ENCODE measurements at places on chromosomes 16 and 17.
A peak's percentile ranks its signal among the peaks of the same experiment; 100 is the strongest.

GRCh38 chr17:76048711-76049110, 21.6 kb upstream of the EVPL start:
- H3K4me3 ChIP-seq, result no peak overlapping the region
- peaks cover 40% of the 10 kb centered on the region for H3K4me1 ChIP-seq
- no peaks in the 10 kb centered on the region for H3K27me3 ChIP-seq

GRCh38 chr16:27515874-27516353, 33.8 kb downstream of the GTF3C1 start:
- H3K36me3 ChIP-seq, result peaks cover 55% of the 10 kb centered on the region
- no peak overlapping the region for H3K4me3 ChIP-seq
- H3K27ac ChIP-seq, result no peak overlapping the region
- no peaks in the 10 kb centered on the region for H3K4me1 ChIP-seq
- no peak for DNase-seq

GRCh38 chr16:19230575-19230974, 55.0 kb upstream of the CLEC19A start:
- H3K27ac ChIP-seq, result no peak overlapping the region
- DNase-seq, result no peak
- H3K36me3 ChIP-seq, result peaks cover 4% of the 10 kb centered on the region
- no peaks in the 10 kb centered on the region for H3K27me3 ChIP-seq
- H3K4me1 ChIP-seq, result no peaks in the 10 kb centered on the region
- no peak overlapping the region for H3K4me3 ChIP-seq

DNA sequence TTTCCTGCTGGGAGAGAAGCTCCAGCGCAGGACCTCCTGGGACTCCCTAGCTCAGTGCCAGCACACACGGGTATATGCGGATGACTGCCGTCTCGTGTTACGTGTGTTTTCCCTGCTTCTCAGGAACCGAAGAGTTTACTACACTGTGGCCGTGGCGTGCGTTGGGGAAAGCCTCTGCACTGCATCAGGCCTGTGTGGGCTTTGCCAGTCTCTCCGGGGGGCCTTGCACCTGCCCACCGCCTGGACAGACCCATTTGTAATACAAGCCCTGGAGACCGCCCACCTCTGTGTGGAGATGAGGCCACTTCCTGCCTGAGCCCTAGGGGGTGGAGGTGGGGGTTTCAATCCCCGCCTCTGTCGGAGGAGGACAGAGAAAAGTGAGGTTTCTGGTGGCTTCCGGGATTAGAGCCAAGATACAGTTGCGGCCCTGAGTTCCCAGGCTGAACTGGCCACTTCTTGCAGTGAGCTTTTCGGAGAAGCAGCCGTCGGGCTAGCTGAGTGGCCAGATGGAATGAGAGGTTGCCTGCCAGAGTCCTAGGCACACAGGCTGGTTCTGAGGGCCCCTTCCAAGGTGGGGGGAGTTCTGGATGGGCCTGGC, 43.4 kb upstream of the GSE1 start:
- no peak overlapping the region for H3K4me3 ChIP-seq
- peak overlapping the region; percentile 75 for H3K27ac ChIP-seq
- H3K36me3 ChIP-seq, result no peaks in the 10 kb centered on the region
- no peak for DNase-seq
- H3K27me3 ChIP-seq, result no peaks in the 10 kb centered on the region
- H3K4me1 ChIP-seq, result peaks cover 54% of the 10 kb centered on the region

- H3K27ac ChIP-seq, result no peak overlapping the region
- no peaks in the 10 kb centered on the region for H3K27me3 ChIP-seq
- H3K4me1 ChIP-seq, result no peaks in the 10 kb centered on the region
- DNase-seq, result no peak
These were observed 123.6 kb downstream of the RBFOX1 start for GRCh38 chr16:7456211-7456610.

DNA sequence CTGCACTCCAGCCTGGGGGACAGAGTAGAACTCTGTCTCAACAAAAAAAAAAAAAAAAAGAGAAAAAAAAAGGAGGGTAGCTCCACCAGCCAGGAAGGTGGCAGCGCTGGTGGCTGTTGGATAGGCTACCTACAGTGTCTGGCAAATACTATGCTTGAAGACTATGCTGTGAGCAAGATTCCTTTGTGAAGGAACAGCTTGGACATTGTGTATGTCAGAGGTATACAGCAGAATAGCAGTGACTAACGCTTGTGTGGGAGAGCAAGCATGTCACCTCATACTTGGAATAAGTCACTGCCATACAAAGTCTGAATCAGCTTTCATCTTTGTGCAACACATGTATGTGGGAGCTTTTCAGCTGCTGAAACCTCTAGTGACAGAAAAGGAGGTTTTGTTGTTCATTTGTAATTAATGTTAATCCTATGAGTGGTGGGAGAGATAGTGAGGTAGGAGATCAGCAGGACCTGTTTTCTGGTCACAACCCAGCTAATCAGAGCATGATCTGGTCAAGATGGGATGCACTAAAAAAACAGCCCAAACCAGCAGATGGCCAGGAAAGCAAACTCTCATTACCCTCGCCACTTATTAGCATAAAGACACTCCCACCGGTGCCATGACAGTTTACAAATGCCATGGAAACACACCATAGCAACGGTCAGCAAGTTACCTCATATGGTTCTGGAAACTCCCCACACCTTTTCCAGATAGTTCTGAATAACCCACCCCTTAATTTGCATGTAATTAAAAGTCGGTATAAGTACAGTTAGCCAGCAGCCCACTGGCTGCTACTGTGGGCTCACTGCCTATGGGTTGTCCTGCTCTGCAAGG, 6.8 kb upstream of the ITGAD start:
- no peak for DNase-seq
- no peaks in the 10 kb centered on the region for H3K36me3 ChIP-seq
- peaks cover 3% of the 10 kb centered on the region for H3K4me1 ChIP-seq
- H3K27ac ChIP-seq, result no peak overlapping the region

- H3K4me3 ChIP-seq, result no peak overlapping the region
- no peak overlapping the region for H3K27ac ChIP-seq
- no peaks in the 10 kb centered on the region for H3K4me1 ChIP-seq
- no peak for DNase-seq
- H3K27me3 ChIP-seq, result no peaks in the 10 kb centered on the region
- H3K36me3 ChIP-seq, result no peaks in the 10 kb centered on the region
These were observed 46.4 kb downstream of the ZNF207 start for GRCh38 chr17:32396343-32396742.

DNA sequence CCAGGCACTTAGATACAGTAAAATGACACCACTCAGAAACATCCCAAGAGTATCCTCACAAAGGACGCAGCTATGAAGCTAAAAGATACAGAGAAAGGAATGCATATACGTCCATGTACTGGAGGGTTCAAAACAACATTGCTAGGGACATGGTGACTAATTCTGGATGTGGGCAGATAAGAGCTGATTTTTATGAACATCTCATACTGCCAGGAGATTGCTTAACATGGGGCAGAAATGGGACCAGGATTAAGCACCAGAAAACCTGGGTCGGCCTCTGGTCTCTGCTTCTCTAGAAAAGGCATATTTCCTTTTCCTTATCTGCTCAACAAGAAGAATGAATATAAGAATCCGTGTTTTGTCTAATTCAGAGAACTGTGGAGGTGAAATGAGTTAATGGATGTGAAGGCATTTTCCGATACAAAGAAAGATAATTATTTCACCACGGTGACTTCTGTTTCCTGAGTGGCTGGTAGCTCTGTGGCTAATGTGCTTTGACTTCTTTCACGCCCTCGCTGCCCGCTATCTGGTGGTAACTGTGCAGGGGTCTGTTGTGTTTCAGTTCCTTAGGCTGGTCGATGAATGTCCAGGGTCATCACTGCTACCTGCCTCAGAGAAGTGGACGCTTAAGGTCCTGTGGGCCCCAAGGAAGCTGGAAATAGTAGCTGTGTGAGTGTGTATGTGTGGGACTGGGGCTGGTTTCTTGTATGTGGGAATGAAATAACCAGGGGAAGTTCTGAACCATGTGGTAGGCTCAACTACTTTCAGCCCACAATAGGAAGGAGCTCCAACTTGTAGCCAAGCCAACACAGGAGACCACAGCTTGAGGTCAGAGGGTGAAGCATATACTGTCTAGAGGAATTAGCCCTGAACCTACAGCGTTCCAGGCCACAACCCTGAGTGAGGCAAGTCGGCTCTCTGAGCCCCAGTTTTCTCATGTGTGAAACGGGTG, 15.8 kb upstream of the CCL5 start:
- no peaks in the 10 kb centered on the region for H3K4me1 ChIP-seq
- no peak overlapping the region for H3K27ac ChIP-seq
- no peaks in the 10 kb centered on the region for H3K36me3 ChIP-seq
- H3K4me3 ChIP-seq, result no peak overlapping the region
- peaks cover 3% of the 10 kb centered on the region for H3K27me3 ChIP-seq

DNA sequence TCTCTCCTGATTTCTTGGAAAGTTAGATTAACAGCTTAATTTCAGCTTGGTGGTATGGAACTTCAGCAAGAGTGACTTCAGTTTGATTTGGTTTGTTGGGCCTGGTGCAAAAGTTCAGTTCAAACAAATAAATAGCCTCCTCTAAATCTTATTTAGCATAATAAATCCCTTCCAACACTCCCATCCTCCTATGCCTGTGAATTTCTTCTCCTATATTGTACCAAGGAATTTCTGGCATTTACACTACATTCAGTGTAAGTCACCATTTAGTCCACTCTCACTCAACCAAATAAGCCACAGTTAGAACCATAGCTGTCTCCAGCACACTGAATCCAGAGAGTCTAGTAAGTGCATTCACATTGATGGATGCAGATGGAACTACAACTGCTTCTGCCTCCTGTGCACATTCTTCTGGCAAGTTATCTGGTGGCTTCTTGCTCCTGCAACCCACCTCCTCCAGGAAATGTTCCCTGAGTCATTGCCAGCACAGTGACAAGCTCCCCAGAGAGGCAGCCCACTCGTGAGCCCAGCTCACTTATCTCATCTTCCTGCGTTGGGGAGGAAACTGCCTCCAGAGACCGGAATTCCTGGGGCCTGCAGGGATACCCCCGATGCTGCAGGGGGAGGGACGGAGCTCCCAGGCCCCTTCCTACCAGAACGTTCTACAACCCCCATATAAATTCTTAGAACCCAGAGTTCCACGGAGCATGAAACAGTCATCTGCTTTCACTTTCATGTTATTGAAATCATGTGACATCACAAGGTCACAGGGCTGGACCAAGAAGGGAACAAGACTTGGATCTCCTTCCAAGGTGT, 318.3 kb downstream of the PHKB start:
- H3K4me1 ChIP-seq, result peaks cover 3% of the 10 kb centered on the region
- H3K36me3 ChIP-seq, result no peaks in the 10 kb centered on the region
- no peaks in the 10 kb centered on the region for H3K27me3 ChIP-seq
- no peak overlapping the region for H3K27ac ChIP-seq
- H3K4me3 ChIP-seq, result peak overlapping the region; percentile 26

GRCh38 chr16:81491541-81492188, 47.1 kb downstream of the CMIP start:
- DNase-seq, result no peak
- H3K27ac ChIP-seq, result peak overlapping the region; percentile 81
- no peaks in the 10 kb centered on the region for H3K36me3 ChIP-seq
- peaks cover 69% of the 10 kb centered on the region for H3K4me1 ChIP-seq
- H3K27me3 ChIP-seq, result no peaks in the 10 kb centered on the region
- H3K4me3 ChIP-seq, result no peak overlapping the region

GRCh38 chr17:7081341-7082062, 1.5 kb upstream of the CLEC10A start:
- H3K4me1 ChIP-seq, result peaks cover 3% of the 10 kb centered on the region
- no peak overlapping the region for H3K4me3 ChIP-seq
- no peak overlapping the region for H3K27ac ChIP-seq
- H3K27me3 ChIP-seq, result peaks cover 2% of the 10 kb centered on the region

- peaks cover 10% of the 10 kb centered on the region for H3K4me1 ChIP-seq
- H3K4me3 ChIP-seq, result no peak overlapping the region
- H3K36me3 ChIP-seq, result no peaks in the 10 kb centered on the region
- no peaks in the 10 kb centered on the region for H3K27me3 ChIP-seq
These were observed 27.8 kb upstream of the CDR2 start for GRCh38 chr16:22402191-22402590.

- H3K4me3 ChIP-seq, result no peak overlapping the region
- no peak overlapping the region for H3K27ac ChIP-seq
- H3K27me3 ChIP-seq, result no peaks in the 10 kb centered on the region
- no peaks in the 10 kb centered on the region for H3K4me1 ChIP-seq
- DNase-seq, result no peak
These were observed 28.6 kb upstream of the TVP23A start for GRCh38 chr16:10847176-10847575.

DNA sequence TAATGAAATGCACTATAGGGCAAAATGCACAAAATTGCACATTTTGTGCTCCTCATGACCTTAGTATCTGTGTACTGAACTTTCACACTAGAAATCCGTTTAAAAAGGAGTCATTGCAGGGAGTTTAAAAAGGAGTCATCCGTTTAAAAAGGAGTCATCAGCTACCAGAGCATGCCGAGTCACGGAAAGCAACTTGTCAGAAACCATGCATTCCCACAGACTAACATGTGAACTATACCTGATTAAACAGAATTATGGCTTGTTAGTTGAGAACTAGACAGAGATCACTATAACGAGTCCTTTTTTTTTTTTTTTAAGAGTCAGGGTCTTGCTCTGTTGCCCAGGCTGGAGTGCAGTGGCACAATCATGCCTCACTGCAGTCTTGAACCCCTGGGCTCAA, 35.9 kb downstream of the SLC6A4 start:
- no peak for DNase-seq
- no peaks in the 10 kb centered on the region for H3K4me1 ChIP-seq
- H3K4me3 ChIP-seq, result no peak overlapping the region
- H3K27me3 ChIP-seq, result no peaks in the 10 kb centered on the region
- H3K27ac ChIP-seq, result no peak overlapping the region

- H3K4me3 ChIP-seq, result no peak overlapping the region
- DNase-seq, result no peak
- H3K27me3 ChIP-seq, result no peaks in the 10 kb centered on the region
- peaks cover 23% of the 10 kb centered on the region for H3K4me1 ChIP-seq
These were observed 4.4 kb upstream of the RAB26 start for GRCh38 chr16:2143878-2144485.

DNA sequence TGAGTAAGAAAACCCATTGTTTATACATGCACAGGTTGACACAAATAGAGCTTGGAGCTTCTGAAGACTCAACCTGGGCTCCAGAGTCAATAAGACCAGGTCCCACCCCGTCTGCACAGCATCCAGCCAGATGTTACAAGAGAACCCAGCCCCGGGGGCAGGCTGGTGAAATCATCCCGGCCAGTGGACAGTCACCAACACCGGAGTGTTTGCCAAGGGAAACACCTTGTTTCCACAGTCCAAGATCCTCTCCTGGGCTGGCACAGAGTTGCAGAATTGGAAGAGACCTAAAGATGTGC, 90.3 kb downstream of the RAB11FIP4 start:
- no peaks in the 10 kb centered on the region for H3K4me1 ChIP-seq
- no peak for DNase-seq
- no peak overlapping the region for H3K27ac ChIP-seq
- H3K36me3 ChIP-seq, result no peaks in the 10 kb centered on the region
- peaks cover 14% of the 10 kb centered on the region for H3K27me3 ChIP-seq
- no peak overlapping the region for H3K4me3 ChIP-seq

DNA sequence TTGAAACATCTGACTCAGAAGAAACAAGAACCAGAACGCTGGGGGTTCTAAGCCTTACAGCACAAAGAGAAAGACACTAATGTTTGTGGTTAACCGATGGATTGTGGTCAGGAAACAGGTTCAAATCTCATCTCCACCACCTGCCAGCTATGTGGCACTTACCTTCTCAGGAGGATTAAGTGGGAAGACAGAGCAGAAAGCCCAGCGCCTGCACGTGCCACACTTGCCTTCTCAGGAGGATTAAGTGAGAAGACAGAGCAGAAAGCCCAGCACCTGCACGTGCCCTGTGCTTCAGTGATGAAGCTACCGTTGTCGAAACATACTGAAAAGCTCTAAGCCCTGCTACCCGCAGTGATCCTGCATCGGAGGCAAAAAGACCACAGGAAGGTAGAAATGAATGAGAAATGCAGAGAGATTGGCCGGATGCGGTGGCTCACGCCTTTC, 90.6 kb downstream of the NXN start:
- H3K27me3 ChIP-seq, result no peaks in the 10 kb centered on the region
- no peaks in the 10 kb centered on the region for H3K36me3 ChIP-seq
- no peak overlapping the region for H3K27ac ChIP-seq
- H3K4me3 ChIP-seq, result no peak overlapping the region
- no peak for DNase-seq
- peaks cover 12% of the 10 kb centered on the region for H3K4me1 ChIP-seq

Measured in suprapubic skin (tissue), 4 donors.